NCI-H526 treated with DMSO at 0.1 percent for 48 hours (cell line): ENCODE measurements at places on chromosomes 4 and X.

- DNase-seq = no peak
Measured at GRCh38 chr4:153419029-153419428, 47.1 kb upstream of the TMEM131L start.

DNA sequence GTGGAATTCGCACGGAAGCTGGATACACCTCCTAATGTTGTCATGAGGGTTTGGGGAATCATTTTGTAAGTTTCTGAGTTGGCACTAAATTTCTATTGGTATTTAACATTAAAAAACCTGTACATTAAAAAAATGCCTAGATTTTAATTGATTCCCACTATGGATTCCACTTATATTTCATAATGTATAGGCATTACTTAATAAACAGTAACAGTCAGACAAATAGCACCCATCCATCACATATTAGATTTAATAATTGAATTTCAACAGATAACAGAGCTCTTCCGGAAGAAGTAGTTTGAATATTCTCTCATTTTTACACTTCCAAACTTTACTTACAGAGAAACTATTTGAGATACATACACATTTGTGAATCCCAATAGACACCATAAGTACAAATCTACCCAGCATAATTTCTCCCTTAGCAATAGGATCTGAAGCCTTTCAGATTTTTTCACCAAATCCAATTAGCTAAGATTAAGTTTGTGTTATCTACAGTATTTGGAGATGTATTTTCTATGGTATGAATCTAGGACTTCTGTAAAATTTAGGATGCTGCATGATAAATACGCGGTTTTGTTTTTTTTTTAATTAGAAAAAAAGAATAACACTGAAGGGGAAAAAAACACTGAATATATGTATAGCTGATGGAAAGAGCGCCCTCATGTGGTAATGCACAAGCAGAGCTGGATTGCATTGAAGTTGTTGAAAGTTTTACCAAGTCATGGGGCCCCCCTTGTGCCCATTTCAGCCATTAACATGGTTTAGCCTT lies 12.2 kb upstream of the ODAM start:
- DNase-seq = peak; percentile 10

DNA sequence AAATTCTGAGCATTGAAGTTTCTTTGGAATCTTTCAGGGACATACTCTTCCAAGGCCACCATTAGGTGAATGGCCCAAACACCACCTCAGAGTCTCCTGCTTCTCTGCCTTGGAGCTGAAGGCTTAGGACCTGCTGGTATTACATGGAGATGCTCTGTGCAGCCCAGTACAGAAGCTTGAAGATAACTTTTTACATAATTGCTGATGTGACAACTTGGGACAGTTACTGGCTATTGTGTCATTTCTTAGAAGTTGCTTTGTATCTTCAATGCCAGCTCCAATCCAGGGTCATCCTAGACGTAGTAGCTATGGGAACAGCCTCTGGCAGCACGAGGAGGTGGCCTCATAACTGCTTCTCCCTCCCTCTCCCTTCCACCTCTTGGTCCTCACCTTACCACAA lies 60.5 kb downstream of the RTL5 start:
- no peak for DNase-seq

DNA sequence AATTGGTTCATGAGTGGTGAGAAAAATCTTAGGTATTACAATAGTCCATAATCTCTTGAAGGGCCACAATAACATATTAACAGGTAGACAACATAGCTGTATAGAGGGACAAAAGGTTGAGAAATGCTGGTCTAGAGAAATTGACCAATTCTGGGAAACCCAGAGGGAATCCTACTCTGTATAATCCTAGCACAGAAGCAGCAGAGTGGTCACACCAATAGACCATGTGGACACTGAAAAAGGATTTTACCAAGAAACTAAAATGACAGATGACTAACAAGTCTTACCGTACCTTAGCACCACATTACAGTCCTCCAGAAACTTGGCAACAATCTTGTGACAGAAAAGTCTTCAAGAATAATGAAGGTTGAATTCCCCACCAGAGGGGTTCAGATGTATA lies 169.1 kb upstream of the PCDH18 start:
- no peak for DNase-seq

GRCh38 chr4:14151101-14151500 lies 523.6 kb upstream of the BOD1L1 start:
- DNase-seq = no peak

GRCh38 chr4:26135331-26135730 lies 185.5 kb upstream of the RBPJ start:
- no peak for DNase-seq

DNA sequence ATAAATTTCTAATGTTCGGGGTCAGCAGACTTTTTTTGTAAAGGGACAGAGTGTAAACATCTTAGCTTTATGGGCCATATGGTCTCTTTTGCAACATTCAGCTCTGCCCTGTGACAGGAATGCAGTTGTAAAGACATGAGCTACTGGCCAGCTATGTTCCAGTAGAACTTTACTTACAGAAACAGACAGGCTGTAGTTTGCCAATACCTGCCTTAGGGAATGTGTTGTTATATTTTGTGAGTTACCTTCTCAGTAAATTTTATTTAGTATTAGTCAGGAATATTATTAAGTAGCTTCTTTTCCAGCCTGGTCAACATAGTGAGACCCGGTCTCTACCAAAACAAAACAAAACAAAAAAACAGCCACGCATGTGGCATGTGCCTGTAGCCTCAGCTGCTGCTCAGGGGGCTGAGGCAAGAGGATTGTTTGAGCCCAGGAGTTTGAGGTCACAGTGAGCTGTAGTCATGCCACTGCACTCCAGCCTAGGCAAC lies 48.7 kb downstream of the HTT start:
- DNase-seq = no peak

DNA sequence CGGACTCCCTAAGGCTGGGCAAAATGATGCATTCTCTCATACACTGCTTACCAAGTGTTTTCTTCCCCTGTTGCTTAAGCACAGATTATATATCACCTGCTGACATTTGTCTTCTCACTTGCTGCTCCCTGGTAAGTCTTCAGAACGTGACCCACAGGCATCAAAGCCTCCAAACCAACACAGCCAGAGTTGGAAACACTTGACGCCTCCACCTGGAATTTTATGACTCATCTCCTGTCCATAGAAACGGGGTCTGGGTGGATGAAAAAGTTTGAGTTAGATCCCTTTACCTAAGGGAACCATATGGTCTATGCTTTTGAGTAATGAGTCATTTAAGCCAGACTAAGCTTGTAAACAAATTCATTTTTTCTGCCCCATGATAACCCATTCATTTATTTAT lies 251.6 kb downstream of the USP46 start:
- no peak for DNase-seq

- DNase-seq = no peak
Measured at GRCh38 chr4:99025506-99025905, 30.0 kb downstream of the METAP1 start.

GRCh38 chrX:47623540-47624027 lies 3.9 kb upstream of the SYN1 start:
- DNase-seq = peak; percentile 70

DNA sequence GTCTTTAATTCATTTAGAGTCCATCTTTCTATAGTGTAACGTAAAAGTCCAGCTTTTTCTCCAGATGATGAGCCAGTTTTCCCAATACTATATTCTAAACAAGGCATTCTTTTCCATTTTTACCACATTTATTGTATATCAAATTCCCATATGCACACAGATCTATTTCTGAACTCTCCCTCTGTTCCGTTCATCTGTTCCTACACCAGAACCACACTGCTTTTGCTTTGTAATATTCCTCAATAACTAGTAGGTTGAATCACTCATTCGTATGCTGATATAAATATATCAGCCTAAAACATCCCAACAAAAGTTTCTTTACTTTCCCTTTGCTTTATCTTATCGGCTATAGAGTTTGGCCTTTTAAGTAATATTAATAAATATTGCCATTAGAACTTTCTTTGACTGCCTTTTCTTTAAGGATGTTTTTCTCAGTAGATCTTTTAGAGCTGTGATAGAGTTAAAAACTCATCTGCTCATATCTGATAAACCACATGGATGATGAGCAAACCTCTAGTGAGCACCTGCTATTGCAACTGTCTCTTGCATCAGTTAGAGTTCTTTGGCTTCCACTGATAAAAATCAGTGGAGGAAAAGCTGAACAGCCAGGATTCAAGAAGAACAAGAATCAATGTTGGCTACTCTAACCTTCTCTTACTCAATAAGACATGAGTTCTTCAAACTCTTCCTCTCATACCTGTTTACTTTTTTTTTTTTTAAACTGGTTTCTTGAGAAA lies 13.1 kb upstream of the RPL34 start:
- DNase-seq = no peak

- DNase-seq = no peak
Measured at GRCh38 chr4:27145597-27145996, 285.0 kb downstream of the STIM2 start.

DNA sequence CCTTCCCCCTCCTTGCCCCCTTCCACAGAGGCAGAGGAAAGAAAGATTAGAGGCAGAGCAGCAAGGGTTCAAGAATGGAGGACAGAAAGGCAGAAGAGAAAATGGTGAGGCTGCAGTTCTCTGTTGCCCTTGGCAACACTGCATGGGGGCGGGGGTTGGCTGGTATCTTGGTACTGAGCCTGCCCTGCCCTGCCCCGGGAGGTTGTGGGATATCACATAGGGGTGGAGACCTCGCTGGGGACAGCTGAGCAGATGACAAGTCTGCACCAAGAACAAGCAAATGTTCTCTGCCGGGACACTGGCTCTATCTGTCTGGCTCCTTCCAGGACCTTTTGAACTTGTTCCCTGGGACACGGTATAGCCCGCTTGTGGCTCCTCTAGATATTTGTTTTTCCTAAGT lies 39.8 kb downstream of the NHS start:
- DNase-seq = no peak

DNA sequence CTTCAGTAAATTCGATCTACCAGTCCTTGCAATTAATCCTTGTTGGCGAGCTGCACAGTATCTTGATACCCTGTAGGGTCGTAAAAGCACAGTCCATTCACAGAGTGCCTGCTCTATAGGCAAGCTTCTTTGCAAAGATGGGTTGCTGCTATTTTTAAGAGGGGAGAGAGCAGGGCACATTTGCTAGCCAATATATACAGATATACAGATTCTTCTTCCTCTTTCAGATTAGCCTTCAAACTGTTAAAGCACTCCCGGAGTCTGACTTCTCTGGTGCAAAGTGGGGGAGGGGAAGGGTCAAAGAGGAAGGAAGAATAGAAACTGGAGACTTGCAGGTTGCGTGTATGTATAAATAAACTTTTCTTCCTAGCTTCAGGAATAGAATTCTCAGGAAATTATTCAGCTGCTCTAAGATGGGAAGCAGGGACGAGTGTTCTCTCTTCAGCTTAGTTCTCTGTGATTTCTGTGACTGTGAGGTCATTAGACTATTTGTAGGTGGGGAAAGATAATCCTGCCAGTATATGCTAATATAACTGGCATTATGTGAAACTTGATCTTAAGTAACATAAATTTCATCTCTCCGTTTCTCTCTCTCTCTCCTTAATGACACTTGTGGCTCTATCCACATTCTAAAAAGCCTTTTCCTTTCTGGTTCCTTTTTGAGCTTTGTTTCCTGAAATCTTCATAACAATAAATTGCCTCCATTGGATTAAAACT lies at the start of gene CYSLTR1:
Gene CYSLTR1, minus strand, starts transcription at position 242 of the 717 bp plus-strand sequence. CDS start 53,865 bp downstream, outside the sequence.
- DNase-seq = no peak

- peak; percentile 3 for DNase-seq
Measured at GRCh38 chrX:39065051-39065871, 264.0 kb downstream of the MID1IP1 start.

DNA sequence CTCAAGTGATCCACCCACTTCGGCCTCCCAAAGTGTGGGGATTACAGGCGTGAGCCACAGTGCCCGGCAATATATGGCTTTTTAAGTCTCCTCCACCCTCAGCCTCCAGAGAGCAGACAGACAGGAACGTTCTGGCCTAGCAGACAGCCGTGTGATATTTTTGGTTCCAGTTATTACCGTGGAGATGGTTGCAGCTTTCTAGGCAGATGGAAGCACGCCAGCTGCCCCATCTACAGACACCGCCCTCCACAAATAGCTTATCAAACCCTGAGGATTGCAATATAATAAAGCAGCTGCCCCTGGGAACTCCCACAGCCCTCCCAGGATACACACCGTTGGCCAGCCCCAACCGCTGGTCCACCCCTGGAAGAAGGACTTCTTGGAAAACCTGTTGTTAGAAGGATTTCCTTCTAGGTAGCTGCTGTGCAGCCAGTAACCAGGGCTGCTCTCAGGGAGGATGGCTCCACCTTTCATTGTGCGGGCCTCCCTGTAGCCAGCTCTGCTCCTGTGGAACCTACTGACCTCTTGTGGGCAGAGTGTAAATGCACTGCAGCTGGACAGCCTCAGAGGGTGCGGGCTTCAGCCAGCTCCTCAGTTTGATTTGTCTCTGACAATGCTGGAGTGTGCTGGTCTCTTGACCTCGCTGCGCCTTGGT lies 44.0 kb downstream of the SLC25A5 start:
- DNase-seq = peak; percentile 5

GRCh38 chr4:11421116-11421515 lies 7.6 kb downstream of the HS3ST1 start:
- no peak for DNase-seq

GRCh38 chr4:188139141-188139540 lies at the start of gene TRIML1:
Gene TRIML1, plus strand, starts transcription at chr4:188139441. Its CDS starts 118 bp downstream, at chr4:188139559.
- DNase-seq = no peak

DNA sequence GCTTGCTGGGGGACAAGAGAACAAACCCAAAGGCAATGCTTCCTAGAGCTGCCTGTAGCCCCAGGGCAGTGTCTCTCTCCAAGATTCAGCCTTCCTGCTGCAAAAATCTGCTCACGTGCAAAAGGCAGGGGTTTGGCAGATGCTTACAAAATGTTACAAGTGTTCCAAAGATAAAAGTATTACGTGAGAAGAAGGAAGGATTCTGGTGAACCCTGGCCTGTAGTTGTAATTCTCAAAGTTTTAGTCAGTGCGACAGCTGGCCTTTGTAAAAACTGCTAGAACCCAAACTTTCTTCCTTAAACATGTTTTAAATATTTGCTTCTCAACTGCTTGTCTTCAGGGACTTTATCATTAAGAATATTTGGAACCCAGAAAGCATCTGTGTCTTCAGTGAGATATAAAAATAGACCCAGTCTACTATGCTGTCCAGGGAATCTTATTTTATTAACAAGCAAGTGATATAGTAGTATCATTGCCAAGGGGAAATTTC lies 232.3 kb downstream of the FRMPD4 start:
- DNase-seq = no peak

DNA sequence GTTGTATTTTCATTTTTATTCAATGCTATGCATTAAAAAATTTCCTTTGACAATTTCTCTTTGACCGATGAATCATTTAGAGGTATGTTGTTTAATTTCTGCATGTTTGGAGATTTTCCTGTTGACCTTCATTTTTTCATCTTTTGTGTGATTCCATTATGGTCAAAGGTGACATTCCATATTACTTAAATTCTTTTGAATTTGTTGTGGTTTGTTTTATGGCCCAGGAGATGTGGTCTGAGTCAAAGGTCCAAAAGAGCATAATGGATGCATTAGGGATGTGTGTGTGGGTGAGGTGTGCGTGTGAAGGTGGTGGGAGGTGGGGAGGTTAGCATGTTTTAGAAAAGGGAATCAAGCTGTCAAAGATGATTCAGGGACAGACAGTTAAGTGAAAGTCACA lies 76.0 kb upstream of the GIMD1 start:
- DNase-seq = no peak

- no peak for DNase-seq
Measured at GRCh38 chr4:81620442-81620841, 148.7 kb upstream of the RASGEF1B start.

- DNase-seq = no peak
Measured at GRCh38 chrX:17413228-17413627, 38.2 kb downstream of the NHS start.

GRCh38 chr4:146458594-146458993 lies 63.1 kb downstream of the SLC10A7 start:
- no peak for DNase-seq
